ENCODE measurements at places on chromosomes 6 and 20.
A peak's percentile ranks its signal among the peaks of the same experiment; 100 is the strongest.

DNA sequence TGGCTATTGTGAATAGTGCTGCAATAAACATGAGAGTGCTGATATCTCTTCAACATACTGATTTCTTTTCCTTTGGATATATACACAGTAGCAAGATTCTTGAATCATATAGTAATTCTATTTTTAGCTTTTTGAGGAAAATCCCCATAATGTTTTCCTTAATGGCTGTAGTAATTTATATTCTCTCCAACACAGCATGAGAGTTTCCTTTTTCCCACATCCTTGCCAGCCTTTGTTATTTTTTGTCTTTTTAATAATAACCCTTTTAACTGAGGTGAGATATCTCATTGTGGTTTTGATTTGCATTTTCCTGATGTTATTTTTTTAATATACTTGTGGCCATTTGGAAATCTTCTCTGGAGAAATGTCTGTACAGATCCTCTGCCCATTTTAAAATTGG lies 132.6 kb downstream of the PRL start:
- no peak for DNase-seq

DNA sequence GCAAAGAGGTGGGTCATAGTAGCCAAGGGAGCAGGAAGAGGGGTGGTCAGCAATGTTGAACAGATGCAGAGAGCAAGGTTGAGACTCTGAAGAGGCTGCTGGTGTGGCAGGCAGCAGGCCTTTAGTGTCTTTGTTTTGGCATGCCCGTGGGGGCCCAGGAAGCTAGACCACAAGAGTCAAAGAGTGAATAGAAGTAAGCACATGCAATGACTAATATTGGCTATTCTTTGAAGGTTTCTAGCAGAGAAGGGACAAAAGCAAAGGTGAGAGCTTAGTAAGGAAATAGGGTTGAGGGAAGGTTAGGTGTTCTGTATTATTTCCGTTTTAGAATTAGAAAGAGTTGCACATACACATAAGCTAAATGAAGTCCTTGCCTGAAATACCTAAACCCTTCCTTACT lies 18.8 kb downstream of the TDRD6 start:
- no peak for DNase-seq

DNA sequence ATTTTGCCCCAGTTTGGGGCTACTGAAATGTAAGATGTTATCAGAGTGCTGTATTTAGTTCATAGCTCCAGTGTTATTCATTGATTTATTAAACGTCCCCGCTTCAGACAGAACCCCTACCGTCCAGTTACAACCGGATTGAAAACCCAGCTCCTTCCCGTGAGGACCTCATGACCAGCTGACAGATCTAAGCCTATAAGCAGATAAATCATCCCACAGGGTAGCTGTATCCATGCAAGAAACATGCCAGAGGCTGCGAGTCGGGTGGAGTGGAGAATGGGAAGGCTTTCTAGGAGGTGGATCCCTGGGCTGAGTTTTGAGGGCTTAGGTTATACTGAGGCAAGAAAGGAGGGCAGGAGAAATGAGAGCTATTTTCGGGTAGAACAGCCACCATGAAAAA lies 260.0 kb downstream of the ARID1B start:
- no peak for DNase-seq

DNA sequence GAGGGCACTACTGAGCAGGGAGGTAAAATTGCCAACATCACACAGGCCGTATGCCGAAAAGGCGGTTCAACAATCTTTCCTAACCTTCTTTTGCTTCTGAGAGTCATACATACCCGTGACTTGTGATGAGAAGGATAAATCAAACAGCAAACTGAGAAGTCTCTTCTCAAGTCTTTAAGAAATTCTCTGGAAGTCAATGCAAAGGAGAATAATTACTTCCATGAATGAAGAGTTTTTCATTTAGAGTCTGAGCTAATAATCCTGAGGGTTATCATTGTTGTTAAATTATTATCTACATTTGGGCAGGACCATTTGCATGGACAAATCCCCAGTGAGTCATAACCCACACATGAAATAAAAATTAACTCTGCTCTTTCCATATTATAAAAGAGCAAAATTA lies 22.4 kb upstream of the ILRUN start:
- DNase-seq: no peak

GRCh38 chr6:116511424-116512110 lies at the start of gene CALHM5:
TSS of gene CALHM5 (plus strand) at chr6:116511639. CDS start at chr6:116511697, 58 bp downstream.
- no peak for DNase-seq

GRCh38 chr6:1716868-1717267 lies 107.2 kb downstream of the FOXC1 start:
- DNase-seq: no peak

GRCh38 chr6:52077180-52077884 lies 10.1 kb downstream of the PKHD1 start:
- DNase-seq: no peak

DNA sequence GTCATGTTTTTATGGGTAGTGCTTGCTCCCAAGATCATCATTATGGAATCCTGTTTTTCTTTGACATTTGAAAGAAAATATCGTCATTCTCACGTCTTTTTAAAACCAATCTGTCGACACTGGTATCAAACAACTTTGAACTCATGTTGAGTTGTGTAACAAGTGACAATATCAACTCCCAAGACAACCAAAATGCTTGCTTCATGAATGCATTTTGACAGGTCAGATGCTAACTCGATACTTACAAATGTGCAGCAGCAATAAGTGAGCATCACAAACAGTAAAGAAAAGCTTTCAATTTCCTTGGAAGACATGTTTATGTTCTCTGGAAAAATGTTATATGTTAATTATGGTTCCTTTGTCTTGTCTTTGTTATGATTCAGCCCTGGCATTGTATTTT lies 125.9 kb downstream of the EPHA7 start:
- DNase-seq: no peak

DNA sequence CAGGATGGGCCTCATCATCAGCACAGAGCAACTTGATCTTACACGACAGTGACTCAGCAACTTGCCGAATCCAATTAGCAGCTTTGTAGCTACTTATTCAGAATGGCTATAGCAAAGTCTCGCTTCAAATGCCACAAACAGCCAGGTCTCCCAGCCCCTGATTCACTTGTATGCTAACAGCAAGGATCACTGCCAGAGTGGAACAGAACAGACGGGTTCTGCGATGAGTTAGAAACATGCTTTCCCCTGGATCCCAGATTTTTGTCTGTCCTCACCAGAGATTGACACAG lies 254.4 kb downstream of the NRN1 start:
- DNase-seq: no peak

DNA sequence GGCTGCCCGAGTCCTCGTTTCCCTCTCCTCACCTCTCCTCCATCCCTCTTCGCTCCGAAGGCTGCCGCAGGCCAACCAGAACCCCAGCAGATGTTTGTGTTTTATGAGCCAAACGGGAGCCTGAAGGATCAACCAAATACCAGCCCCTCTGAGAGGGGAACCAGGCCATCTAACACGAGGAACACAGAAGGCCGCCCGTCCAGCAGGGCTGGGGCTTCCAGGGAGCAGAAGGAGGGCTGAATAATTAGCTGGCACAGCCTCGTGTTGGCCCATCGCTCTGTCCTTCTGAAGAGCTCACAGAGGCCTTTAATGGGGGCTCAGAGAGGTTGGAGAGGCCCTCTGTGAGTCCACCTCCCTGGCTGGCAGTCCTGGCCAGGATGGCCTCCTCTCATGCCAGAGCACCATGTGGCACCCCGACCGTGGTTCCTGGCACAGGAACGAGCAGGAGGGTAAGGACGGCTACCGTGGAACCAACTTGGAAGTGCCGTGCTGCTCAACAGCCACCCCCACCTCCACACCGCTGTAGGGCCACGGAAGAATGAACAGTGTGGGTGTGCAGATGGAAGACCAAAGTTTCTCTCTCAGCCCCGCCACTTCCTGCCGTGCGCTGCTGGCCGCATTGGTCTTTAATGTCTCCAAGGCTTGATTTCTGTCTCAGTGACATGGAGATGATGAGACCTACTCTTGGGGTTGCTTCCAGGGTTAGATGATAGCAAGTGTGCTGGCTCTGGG lies 155.2 kb downstream of the SCML4 start:
- DNase-seq: peak; percentile 13

DNA sequence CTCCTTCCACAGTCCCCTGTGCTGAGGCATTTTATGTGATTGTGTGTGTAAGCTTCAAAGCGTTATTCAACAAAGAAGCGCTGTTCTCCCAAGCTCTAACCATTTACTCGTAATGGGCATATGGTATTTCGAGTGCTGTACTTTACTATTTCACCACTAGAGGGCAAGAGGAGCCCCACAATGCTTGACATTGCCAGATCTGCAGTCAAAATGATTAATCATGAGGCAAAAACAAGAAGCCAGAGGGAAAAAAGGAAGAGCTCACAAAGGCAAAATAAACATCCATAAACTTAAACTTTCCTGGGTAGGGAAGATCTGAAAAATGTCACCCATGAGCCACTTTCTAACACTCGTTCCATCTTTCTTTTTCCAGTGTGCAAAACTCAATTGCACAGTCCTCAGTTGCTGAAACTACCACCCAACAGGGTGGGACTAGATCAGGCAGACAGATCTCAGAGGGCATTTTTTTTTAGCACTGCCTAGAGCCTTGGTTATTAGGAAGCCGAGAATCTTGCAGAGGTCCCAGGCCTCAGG lies 215.0 kb upstream of the PLCB4 start:
- peak; percentile 1 for DNase-seq

GRCh38 chr6:142726616-142727015 lies 218.4 kb downstream of the HIVEP2 start:
- no peak for DNase-seq

DNA sequence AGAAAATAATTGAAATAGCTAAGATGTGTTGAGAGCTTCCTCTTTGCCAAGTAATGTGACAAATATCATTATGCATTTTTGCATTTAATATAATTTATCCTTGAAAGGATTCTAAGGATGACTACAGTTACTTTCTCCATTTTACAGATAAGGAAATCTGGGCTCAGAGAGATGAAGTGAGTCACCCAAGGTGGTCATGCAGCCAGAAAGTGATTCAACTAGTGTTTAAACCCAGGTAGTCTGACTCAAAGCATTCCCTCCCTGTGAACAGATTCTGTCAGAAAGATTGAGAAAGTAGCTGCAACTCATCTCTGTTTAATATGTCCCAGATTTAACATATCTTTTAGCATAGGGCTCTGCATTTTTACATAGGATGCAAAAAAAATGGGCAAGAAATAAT lies 28.1 kb downstream of the NRSN1 start:
- DNase-seq: no peak

DNA sequence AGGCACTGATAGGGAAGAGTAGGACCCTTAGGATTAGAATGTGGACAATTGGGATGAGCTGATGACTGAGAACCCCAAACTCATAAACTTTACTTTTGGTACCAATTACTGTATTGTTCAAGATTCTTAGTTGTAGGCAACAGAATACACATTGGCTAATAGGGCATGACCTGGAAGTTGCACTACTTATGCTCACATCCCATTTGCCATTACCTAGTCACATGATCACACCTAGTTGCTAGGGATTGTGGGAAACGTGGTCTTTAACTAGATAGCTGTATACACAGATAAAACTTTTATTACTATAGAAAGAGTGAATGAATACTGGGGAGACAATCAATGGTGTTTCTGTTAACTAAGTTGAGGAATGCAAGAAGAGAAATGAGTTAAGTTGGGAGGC lies 113.4 kb upstream of the AKIRIN2 start:
- no peak for DNase-seq

GRCh38 chr6:87561017-87561416 lies 28.8 kb downstream of the RARS2 start:
- DNase-seq: no peak

- no peak for DNase-seq
Measured at GRCh38 chr6:69816026-69816425, 19.2 kb upstream of the LMBRD1 start.

DNA sequence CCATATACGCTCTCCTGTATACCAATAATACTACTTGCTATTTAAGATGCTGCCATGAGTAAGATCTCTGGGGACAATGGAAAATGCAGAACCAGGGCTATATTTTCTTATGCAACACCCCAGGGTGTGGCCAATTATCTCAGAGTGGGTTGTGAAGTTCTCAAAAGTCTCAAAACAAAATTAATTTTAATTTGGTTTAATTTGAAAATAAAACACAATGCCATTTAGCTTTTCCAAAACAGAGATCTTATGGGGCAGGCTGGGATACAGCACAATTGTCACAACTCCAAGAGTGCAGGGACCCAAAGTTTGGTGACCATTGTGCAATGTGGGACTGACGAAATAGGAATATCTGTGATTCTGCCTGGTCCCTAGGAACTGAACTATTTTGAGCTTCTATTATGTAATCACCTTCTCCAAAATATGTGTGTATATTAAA lies 43.1 kb downstream of the MBOAT1 start:
- no peak for DNase-seq

- no peak for DNase-seq
Measured at GRCh38 chr6:135266675-135267074, 85.6 kb downstream of the MYB start.

DNA sequence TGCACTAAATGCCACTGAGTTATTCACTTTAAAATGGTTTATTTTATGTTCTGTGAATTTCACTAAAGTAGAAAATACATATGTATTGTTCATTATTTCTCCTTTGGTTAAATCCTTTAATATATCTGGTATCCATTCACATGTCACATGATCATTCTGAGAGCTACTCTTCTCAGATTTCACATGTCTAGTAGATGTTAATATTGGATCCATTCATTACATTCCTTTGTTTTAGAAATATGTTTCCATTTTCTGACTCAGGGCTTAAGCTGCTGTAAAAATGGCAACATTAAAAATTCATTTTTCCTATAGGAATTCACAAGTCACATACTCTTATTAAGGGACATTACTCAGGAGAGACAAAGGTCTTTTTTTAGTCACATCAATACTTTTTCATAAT lies 205.4 kb downstream of the ZFAND3 start:
- DNase-seq: no peak

GRCh38 chr6:169589293-169589692 lies 112.5 kb downstream of the WDR27 start:
- peak; percentile 33 for DNase-seq

DNA sequence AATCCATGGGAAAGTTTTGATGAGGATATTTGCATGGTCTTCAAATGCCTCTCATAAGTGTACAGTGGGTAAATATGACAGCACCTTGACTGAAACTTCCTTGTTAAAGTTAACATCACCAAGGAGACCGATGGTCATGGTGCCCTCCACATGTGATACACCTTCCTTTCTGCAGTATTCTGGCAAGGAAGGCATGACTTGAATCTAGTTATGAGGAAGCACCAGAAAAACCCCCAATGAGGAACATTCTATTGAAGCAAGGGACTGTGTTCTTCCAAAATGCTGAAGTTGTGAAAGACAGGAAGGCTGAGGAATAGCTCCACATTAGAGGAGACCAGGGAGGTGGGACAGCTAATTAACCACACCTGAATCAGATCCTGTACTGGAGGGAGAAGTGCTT lies 118.3 kb downstream of the SLC24A3 start:
- DNase-seq: no peak

GRCh38 chr6:47452899-47453298 lies 24.7 kb upstream of the CD2AP start:
- DNase-seq: no peak
